ENCODE measurements at places on chromosomes 12 and 14.
A peak's percentile ranks its signal among the peaks of the same experiment; 100 is the strongest.

DNA sequence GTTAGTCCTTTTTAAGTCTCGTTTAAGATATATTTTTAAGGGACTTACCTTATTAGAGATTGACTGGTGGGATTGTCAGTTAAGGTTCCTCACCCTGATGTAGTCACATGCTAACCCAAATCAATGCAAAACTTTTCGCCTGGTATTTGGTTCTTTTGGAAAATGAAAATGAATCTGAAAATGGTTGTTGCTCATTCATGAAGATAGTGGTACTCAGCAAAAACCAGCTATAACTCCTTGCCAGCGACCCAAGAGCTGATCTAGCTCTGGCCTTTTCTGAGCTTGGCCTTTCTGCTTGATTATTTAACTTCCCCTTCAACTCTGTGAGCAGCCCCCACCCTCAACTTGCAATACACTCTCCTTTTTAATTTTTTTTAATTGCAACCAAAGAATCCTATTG is 85.0 kb upstream of the GTF2A1 start:
- no peak for DNase-seq

DNA sequence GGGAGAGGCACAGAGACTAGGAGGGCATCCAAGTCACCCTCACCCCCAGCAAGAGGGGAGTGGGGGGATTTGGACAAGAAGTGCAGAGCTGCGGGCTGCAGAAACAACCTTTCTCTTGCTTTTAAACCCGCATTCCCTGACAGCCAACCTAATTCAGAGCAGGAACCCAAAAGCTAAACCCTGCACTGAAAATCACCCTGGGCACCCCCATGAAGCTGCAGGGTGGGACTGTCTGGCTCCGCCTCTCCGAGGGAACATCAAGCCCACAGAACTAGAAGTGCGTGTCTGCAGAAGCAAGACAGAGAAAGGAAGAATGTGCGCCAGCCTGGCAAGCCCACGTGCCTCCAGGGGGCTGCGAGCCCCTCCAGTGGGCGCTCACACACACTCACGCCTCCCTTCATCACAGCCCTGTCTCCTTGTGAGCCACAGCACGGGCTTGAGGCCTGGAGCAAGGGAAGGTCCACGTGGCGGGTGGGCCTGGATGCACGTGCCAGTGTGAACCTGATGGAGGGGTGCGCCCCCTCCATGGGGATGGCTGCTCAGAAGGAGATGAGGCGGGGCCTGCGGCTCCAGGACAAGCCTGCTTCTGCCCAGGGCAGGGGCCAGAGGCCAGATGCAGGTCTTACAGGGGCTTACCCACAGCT is 27.8 kb upstream of the PNMA1 start:
- DNase-seq, result peak; percentile 67

GRCh38 chr14:35390577-35391387 is 13.8 kb downstream of the NFKBIA start:
- DNase-seq, result no peak

DNA sequence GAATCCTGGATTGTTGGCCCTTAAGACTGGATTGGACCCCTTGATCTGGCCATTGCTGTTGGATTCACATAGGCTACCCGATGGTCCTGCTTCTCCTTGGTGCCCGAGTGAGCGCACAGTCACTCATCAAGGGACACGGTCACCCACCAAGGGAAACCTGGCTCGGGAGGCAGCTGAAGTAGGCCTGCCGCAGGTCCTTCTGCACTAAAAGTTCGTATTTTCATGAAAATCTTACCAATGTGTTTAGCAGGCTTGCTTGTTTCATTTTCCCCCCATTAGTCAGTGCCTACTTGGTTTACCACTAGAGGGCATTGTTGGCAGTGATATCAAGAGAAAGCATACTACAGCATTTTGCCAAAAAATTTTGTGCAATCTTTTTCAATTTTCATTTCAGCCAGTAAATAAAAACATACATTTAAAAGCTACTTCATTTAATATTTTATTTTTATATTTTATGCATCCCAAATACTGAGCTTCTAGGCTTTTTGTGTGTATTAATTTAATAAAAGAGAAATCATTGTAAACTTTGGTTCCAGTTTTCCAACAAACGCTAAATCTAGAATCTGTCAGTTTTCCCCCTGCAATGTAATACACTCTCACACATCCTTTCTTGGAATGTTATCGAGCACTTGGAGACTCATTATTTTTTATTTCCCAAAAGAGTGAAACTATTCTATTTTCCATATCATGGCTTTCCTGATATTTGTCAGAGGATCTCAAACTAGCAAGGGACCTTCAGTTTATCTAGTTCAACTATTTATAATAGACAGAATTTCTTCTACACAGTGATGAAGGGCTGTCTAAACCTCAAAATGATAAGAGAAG is 116.7 kb downstream of the LMNTD1 start:
- no peak for DNase-seq

DNA sequence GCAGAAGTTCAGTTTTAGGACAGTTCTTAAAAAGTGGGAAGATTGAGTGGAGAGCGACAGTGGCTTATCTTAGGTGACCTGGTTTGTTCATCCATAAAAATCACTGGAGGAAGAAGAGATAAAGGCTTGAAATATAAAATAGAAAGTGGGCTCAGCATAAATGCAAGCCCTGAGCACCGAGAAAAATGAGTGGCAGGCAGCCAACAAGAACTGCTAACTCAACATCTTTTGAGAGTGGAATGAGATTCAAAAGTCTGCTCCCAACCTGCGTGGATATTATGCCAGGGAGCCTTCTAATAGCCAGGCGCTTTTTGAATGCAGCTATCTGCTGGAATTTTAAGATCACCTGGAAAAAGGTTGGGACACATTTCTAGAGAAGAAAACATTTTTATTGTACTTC is 666.5 kb downstream of the FLRT2 start:
- no peak for DNase-seq

DNA sequence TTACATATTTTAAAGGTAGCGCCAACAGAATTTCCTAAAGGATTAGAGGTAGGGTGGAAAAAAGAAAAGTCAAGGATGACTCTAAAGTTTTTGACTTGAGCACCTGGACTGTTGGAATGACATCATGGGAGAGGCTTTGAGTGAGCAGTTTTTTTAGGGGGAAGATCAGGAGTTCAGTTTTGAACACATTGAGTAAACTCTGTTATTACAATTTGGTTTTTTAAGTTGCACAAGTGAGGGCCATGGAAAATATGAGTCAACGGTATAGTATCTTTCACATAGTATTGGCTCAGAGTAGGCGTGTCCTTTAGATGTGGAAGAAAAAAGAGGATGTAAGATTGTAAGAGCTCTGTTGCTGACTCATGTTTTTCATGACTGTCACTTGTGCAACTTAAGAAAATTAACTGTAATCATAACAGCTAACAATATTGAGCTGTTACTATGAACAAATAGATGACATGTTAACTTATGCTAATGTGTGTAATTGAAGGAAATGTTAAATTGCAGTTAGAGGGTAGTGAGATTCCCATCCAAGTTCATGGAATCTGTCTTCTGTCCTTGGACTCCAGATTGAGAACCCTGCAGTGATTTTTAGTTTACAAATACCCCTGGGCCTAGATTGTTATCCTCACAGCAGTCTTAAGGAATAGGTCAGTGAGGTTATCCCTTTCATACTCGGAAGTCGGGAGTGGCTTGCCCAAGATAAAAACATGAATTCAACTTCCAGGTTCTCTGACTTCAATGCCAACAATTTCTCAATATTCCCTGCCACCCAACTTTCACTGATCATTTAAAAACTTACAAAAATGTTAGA is 48.2 kb upstream of the ATP2B1 start:
- peak; percentile 59 for DNase-seq

DNA sequence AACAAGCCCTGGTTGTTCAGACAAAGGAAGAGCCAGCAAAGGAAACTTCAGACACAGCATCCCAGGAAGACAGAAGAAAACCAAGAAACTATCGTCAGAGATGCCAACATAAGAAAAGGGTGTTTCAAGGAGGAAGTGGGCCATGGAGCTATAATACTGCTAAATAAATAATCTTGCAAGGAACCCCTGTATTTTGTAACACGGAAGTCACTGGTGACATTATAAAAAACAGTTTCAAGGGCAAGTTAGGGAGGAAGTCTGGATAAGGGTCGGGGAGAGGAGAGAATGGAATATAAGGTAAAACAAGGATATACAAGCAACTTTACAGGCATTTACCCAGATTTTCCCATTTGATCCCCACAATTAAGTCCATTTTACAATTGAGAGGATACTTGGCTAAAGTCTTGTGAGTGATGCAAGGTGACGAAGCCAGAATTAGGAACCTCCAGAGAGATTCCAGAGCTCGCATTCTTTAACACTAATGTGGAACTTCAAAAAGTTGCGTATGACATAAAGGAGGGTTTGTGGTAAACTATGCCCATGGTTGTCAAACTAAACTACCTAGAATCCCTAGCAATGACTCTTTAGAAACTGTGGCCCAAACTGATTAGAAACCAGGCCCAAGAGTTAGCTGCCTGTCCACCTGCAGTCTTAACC is 46.4 kb downstream of the PPM1H start:
- DNase-seq, result no peak

GRCh38 chr12:25276199-25276937 is 25.6 kb upstream of the KRAS start:
- DNase-seq, result no peak

DNA sequence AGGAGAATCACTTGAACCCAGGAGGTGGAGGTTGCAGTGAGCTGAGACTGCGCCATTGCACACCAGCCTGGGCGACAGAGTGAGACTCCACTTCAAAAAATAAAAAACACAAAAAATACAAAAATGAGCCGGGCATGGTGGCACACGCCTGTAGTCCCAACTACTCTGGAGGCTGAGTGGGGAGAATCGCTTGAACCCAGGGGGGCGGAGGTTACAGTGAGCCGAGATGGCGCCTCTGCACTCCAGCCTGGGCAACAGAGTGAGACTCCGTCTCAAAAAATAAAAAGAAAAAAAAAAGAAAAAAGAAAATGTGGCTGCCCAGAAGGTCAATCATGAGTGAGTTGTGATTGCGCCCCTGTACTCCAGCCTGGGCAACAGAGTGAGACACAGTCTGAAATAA is 9.2 kb downstream of the DNAJC22 start:
- DNase-seq, result no peak

DNA sequence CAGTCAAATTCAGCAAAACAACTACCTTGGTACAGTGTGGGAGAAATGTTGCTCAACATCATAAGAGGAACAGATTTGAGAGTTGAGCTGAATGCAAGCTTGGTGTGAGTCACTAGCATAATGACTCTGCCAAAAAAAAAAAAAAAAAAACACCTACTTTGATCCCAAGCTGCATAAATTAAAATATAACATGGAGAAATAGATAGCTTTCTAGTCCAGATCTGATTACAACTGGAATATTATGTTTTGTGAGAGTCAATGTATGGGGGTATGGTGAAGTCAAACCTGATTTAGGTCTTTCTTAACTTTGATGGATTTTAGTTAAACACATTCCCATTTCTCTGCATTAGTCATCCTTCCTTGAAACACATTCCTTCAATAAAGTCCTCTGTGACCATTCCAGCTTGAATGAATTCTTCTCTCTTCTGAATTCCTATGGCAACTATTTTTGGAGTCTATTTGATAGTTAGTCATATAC is 188.1 kb downstream of the SLC5A8 start:
- no peak for DNase-seq

DNA sequence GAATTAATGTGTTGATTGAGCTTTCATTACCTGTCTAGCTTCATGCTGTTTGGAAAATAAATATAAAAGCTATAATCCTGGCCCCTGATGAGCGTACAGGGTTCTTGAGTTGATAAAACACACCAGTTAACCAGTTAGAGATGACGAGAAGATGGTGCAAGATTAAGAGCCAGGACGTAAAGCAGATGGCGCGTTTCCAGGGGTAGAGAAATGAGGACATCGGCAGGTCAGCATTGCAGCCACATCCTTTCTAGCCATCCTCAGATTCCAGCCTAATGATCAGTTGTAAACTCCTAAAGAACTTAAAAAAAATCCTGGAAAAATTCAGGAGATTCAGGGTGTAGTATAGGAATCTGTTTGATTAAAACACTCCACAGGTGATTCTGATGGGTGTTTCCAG is 203.7 kb downstream of the CACNA1C start:
- no peak for DNase-seq

DNA sequence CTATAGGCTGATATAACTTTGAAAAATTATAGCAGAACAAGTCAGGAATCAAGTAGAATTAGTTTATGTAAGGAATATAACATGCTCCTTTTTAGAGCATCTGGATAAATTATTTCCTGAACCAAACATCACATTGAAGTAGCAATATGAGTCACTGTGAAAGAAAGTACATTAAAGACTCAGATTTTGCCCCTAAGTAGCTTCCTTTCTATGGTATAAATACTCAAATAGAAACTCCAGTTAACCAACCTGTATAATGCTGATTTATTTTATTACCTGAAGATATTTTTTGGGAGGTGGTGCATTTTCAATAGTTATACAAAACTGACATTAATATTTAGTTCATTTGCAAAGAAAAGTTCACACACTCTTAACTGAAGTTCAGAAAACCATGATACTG is 312.1 kb downstream of the ITPR2 start:
- no peak for DNase-seq

- DNase-seq, result no peak
Measured at GRCh38 chr14:70148351-70148750, 40.4 kb downstream of the SLC8A3 start.

DNA sequence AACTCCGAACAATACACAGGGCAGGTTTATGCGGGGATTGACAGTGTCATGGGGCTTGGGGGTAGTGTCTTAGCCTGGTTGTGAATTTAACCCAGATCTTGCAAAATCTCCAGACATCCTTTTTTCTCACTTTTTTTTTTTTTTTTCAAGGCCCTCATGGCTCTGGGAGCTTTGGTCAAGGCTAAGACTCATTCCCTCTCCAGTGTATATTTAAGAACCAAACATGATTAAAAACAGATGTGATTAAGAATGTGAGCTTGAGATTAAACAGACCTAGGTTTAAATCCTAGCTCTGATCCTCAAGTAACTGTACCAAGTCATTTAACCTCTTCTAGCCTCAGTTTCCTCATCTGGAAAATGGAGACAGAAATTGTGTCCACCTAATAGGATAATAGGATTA is 151.7 kb upstream of the FUT8 start:
- DNase-seq, result no peak

DNA sequence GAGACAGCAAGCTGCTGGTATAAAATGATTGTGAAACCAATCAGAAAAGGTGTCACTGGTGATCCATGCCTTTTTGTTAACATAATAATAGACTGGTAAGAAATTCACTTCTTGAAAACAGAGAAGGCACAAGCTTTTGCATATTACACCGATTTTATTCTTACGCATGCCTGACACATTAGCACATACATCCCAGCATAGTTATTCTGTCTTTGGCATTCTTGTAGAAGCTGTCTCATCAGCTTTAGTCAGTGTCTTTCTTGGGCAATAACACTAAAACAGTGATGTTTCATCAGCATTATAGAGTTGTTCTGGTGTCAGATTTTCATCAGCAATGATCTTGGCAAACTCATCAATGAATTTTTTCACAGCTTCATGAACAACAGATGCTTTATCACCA is 283.4 kb upstream of the TMTC1 start:
- no peak for DNase-seq

- no peak for DNase-seq
Measured at GRCh38 chr12:18462442-18462841, 201.1 kb downstream of the PIK3C2G start.

GRCh38 chr12:114894076-114894475 is 210.1 kb upstream of the TBX3 start:
- DNase-seq, result no peak

Data from CD4-positive, alpha-beta memory T cell (primary cell).